RPMI7951 (cell line): ENCODE measurements at places on chromosomes 6 and 20.

GRCh38 chr20:63017826-63018411 is 11.2 kb upstream of the BHLHE23 start:
- no peak for DNase-seq

DNA sequence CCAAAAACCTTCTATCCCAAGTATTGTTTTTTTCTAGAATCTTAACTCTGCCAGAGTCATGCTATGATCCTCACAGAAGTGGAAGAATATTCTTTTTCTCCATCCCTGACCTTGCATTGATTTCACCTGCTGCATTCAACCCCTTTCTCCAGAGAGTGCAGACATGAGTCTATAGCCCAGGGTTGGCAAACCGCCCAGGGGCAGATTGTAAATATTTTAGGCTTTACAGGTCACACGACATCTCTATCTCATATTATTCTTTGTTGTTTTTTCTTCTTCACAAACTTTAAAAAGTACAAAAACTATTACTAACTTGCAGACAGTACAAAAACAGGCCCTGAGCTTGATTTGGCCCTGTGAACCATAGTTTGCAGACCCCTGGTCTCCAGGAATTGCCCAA is 112.1 kb upstream of the ASF1A start:
- DNase-seq, result no peak

- no peak for DNase-seq
Observed at GRCh38 chr20:25195962-25196785, 662 bp downstream of the ENTPD6 start.

- no peak for DNase-seq
Observed at GRCh38 chr6:101454106-101454676, 60.7 kb downstream of the GRIK2 start.

- DNase-seq, result no peak
Observed at GRCh38 chr6:44258325-44258863, 1.1 kb upstream of the SLC35B2 start.

DNA sequence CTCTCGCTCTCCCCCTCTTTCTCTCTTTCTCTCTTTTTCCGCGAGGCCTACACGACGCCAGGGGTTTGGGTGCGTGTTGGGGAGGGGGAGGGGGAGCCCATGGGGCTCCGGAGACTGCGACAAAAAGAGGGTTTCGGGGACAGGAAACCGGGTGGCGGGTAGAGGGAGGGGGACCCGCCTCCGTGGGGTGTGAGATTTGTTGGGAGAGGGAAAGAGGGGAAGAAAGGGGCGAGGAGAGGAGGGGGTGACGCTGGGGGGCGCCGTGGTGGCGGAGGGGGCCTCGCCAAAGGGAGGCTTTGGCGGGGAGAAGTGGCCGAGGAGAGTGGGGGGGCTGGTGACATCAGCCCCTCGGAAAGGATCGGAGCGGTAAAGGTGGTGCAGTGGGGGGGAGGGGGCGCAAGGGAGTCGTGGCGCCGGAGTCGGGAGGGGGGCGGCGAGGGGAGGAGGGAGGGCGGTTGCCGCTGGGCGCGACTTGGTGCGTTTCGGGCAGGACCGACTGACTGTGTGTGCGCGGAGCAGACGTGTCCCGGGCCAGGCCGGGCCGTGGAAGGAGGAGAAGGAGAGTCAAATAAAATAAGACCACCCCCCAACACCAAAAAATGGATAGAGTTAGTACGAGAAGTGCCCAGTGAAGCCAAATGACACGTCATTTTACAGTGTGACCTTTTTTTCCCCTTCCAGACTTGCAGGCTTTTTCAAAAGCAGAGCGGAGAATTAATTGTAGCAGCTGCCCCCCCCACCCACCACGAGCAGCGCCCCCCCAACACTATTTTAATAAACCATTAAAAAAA is 39.8 kb downstream of the GNAS start:
- peak; percentile 71 for DNase-seq
